ENCODE measurements at places on chromosomes 11 and 22.

DNA sequence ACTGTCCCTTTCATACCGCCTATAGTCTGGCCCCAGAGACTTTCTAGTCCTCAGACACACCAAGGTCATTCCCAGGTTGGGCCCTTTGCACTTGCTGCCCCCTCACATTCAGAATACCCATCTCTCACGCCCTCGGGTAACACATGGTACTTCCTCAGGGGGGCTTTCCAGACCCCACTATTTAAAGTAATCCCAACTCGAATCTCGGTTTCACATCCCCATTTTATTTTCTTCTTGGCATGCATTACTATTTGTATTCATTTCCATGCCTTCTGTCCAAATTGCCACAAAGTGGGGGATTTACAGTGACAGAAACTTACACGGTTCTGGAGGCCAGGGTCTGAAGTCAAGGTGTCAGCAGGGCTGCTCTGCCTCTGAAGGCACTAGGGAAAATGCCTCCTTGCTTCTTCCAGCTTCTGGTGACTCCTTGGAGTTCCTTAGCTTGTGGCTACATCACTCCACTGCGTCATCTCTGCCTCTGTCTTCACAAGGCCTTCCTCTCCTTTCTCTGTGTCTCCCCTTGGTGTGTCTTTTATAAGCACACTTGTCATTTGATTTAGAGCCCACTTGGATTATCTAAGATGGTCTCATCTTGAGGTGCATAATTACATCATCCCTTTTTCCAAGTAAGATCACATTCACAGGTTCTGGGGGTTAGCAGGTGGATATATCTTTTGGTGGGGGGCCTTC lies 15.1 kb downstream of the RCN1 start:
- no peak for DNase-seq

DNA sequence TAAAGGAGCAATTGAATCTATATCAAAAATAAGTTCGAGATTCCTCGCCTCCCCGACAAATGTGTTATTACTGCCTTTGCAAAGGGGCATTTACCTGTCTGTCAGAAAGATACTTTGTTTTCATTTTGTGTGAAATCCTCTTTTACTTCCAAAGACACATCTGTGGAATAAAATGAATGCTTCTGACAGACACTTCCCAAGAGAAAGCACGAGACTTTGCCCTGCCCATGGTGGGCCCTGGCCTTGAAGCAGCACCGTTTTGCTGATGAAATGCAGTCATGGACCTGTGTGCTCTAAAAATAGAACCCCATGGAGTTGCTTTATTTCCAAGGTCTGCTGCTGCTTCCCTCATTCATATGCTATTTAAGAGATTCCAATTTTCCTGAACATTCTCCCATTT lies 85.9 kb upstream of the USP47 start:
- no peak for DNase-seq

GRCh38 chr11:128511712-128512111 lies 75.6 kb downstream of the ETS1 start:
- no peak for DNase-seq

- no peak for DNase-seq
These were observed 50.8 kb downstream of the SLC22A12 start for GRCh38 chr11:64641596-64642417.

- no peak for DNase-seq
These were observed 567.9 kb downstream of the NTM start for GRCh38 chr11:131938351-131938751.

- DNase-seq: no peak
These were observed 110.8 kb upstream of the TMEM45B start for GRCh38 chr11:129704831-129705230.

- no peak for DNase-seq
These were observed 650 bp downstream of the GUCY1A2 start for GRCh38 chr11:107017433-107018218.

DNA sequence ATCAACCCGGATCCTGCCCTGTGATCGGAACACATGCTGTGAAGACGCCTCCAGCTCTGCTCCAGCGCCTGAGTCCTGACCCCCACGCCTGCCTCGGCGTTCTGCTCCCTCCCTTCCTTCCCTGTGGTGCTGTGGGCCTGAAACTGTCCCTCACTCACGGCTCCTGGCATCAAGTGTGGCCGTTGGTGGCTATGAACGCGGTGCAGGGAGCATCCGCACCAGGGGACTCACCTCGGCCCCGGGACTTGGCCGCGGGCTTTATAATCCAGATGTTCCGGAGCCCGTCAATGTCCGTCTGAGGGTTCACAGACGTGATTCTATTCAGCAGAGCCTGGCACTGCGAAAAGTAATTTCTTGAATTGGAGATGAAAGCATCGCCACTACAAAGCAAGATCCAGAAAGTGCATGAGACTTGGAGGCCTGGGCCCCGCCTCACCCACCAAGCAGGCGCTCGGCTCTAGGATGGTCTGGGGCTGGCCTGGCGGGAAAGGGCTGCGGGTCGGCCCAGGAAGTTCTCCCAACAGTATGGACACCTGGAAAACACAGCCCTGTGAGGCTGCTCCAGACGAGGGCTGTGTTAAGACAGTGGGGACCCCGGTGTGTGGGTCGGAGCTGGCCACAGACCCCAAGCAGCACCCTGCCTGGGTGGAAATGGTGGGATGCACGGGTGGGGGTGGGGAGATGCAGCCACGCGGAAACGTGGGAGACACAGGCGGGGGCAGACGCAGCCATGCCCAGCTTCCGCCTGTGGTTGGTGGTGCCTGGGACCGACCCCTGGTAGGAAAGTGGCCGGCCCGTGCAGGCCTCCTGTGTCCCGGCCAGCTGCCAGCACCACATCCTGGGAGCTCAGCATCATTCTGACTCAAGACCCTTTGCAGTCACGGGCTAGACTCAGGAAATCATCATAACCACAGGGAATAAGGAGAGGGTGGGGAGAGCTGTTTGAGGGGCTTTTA lies 21.8 kb upstream of the IL17REL start:
- no peak for DNase-seq

DNA sequence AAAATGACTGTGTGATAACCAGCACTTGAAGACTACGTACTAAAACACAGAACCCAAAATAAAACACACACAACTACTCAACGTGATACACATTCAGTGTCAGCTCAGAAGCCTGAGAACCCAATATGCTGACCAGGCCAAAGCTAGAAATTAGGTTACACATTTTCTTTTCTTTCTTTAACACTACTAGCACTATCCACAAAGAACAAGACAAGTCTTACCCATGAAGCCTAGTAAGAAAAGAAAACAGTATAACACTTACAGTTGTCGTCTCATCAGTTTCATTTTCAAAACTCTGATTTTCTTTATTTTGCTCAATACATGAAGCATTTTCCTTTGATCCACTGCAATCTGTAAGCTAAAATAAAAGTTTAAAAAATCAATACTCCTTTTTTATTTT lies 472.9 kb downstream of the DLG2 start:
- no peak for DNase-seq

DNA sequence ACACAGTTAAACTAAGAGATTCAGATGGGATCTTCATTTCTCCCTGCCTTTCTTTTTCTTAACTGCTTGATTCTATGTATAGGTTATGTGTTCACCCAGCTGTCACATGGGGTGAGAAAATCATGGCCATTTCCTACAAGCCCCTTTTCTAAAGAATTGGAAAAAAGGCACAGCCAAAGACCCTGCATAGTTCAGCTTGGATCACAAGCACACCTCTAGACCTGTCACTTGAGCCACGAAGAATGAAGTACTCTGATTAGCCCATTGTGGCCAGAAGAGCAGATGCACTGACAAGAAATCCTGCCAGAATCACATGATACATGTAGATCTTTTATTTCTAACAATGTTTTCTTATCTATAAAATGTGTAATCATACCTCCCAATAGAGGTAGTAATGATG lies 69.7 kb downstream of the RAB38 start:
- no peak for DNase-seq
